ENCODE measurements at places on chromosomes 11 and 22.

DNA sequence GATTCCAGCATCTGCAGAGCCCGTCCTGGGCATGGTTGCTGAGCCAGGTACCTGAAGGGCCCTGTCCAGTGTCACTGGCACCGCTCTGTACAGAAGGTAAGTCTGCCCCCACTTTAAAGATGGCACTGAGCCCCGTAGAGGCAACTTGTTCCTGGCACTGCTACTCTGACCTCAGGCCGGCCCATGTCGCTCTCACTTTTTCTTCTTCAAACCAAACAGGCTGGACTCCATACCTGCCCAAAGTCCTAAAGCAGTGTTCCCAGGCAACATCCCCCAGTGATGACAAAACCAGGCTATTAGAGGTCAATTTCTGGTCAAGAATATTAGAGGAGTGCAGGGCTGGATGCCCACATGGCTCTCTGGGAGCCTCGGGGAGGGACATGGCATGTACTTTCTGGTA lies 46.6 kb upstream of the TTLL12 start:
- DNase-seq, result no peak

- peak; percentile 66 for DNase-seq
Observed at GRCh38 chr22:31681349-31682345, 19.6 kb upstream of the PISD start.

GRCh38 chr11:18245396-18245795 lies 3.1 kb downstream of the SAA2 start:
- no peak for DNase-seq

DNA sequence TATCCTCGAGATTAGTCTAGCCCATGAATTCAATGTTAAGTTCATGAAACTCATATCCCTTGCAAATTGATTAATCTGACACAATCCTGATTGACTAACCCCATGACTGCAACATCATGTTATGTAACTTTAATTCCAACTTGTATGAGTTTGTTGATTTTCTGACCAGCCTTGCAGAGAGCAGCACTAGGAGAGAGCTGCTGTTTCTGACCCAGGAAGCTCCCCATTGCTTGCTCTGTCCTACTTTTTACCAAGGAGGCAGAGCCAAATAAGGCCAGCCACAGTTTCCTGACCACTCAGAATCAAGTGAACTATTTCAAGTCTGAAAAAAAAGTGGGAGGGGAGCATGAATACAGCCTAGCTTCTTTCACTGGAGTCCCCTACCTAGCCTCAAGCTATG lies 13.2 kb downstream of the MPZL3 start:
- no peak for DNase-seq

- DNase-seq, result no peak
Observed at GRCh38 chr11:13924801-13925327, 37.7 kb upstream of the SPON1 start.

- peak; percentile 39 for DNase-seq
Observed at GRCh38 chr11:19220903-19221724, 19.3 kb upstream of the CSRP3 start.

- no peak for DNase-seq
Observed at GRCh38 chr11:123580137-123580536, 74.3 kb downstream of the SCN3B start.

- DNase-seq, result no peak
Observed at GRCh38 chr11:78831571-78831970, 256.9 kb upstream of the NARS2 start.

DNA sequence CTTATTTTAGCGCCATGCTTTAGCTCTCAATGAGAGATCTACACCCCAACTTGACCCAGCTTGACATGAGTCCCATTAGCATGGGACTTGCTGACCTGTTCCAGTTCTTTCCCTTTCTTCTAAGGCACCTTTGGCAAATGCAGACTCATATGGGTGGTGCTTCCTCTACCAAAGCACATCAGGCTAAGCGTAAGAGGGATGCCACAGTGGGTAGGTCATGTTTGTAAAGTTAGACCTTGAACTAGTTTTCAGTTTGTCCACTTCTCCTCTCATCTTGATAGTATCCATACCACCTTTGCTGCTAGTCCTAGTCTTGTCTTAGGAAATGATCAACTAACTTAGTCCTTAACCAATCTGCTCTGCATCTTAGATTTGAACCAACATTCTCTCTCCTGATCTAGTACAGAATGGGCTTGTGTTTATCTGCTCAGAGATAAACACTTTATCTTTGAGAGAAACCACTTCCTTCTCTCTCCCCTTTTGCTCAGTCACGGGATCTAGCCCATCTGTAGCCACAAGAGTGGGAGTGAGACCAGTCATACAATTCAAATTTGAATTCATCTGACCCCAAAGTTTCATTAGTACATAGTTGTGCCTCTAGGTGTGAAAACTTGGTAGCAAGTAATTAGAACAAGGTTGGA lies 72.1 kb upstream of the CD44 start:
- no peak for DNase-seq

GRCh38 chr11:15179167-15179566 lies 64.4 kb downstream of the INSC start:
- DNase-seq, result peak; percentile 88

DNA sequence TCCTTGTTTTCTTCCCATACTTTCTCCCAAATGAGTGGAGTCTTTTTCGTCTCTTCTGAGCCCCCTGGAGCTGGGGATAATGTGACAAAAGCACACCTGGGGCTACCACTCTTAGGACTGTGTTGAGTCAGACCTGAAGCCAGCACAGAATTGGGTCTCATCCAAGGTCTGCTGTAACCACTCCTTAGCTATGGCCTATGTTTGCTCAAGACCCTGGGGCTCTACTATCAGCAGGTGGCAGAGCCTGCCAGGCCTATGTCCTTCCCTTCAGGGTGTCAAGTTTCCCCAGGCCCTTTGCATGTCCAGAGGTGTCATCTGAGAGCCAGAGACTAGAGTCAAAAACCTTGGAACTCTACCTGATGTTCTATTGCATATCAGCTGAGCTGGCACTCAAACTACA lies 335.7 kb downstream of the DDX10 start:
- DNase-seq, result no peak

DNA sequence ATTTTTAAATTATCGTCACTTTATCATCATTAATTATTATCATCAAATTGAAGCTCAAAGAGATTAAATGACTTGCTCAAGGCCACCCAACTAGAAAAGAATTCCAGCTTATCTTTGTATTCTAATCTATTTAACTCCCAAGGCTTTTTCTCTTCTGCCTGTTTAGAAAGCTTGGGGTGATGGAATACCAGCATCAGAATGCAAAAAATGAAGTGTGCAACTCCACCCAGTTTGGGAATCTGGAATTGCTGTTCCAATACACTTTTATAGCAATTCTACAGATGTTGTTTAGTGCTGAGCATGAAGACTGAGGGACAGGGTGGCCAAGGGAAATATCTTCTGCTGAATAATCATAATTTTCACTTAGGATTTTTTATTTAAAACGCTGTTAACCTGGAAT lies 97.2 kb upstream of the FIBIN start:
- DNase-seq, result no peak

DNA sequence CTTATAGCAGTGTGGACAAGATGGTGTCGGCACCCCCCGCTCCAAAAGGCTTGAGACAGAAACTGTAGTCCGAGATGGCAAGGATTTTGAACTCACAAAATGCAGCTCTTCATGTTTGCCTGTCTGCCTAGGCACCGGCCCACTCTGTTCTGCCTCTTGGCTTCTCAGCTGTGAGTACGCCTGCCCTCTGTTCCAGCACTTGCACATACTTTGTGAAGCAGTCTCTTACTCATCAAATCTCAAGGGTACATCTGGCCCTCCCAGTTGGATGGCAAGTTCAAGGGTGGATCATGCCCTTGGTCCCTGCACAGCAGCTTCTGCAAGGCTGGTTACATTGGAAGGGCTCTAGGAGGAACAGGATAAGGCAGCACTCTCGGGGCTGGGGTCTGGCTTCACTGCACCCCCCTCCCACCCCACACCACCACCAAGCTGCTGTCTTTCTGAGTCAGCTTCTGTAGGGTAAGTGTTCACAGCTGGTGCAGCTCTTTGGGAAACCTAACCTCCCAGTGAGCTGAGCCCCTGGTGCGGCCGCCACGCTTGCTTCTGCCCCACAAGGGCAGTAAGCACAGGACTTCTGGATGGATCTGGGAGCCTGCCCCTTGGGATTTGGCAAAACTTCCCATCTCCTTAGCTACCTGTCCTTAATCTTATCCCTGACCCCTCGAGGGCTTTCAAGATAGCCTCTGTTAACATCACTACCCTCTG lies 37.2 kb downstream of the FAM83F start:
- peak; percentile 71 for DNase-seq

DNA sequence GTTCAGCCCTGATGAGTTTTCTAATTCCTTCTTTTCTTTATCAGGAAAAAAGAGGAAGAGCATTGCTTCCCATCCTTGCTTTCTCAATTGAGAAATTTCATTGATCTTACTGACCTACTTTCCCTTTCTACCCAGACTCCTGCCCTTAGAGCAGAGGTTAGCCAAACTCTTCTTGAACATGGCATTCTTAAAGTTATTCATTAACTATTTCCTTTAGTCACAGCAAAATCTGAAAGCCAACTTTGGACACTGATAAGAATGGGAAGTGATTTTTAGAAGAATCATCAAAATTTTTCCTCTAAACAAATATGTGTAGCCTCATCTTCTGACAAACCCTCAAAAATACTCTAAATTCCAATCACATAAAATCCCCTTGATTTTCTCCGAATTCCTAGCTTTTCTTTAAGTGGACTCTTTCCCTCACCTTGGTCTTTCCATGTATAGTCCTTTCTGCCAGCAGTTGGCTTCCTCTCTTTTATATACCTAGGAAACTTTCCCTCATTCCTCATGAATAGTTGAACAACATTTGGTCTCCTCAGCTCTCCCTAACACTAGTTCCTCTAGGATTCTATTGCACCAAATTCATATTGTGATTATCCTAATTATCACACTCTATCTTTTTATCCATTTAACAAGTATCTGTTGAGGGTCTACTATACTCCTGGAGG lies 566.7 kb upstream of the CCDC90B start:
- no peak for DNase-seq

Measured in fibroblast of gingiva (primary cell).